ENCODE measurements at places on chromosomes 3 and 15.

- DNase-seq: no peak
Observed at GRCh38 chr3:111311709-111312235, 230.2 kb upstream of the CD96 start.

- no peak for DNase-seq
Observed at GRCh38 chr15:56042031-56042430, 48.6 kb upstream of the NEDD4 start.

GRCh38 chr3:61868499-61868898, 307.1 kb downstream of the PTPRG start:
- no peak for DNase-seq

DNA sequence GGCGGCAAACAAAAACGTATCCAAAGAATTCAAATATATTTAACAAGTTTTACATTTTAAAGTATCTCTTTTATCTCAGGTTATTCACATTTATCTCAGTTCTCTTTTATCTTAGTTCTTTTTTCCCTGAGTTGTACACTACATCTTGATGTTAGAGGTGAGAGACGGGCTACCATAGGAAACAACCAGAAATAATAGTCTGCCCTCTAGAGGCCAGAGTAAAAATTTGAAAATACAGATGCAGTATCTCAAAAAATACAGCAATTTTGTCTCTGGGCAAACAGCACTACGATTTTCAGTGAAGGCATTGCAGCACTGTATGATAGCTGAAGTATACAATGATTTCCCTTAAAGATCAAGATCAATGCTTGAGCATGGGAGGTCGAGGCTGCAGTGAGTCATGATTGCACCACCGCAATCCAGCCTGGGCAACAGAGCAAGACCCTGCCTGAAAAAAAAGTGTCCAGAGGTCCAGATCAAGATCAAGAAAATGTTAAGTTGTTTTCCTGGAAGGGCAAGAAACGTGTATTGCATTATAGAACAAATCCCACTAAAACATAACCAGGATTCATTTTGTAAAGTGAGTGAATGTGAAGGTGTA, 82.6 kb upstream of the ATP11B start:
- no peak for DNase-seq

DNA sequence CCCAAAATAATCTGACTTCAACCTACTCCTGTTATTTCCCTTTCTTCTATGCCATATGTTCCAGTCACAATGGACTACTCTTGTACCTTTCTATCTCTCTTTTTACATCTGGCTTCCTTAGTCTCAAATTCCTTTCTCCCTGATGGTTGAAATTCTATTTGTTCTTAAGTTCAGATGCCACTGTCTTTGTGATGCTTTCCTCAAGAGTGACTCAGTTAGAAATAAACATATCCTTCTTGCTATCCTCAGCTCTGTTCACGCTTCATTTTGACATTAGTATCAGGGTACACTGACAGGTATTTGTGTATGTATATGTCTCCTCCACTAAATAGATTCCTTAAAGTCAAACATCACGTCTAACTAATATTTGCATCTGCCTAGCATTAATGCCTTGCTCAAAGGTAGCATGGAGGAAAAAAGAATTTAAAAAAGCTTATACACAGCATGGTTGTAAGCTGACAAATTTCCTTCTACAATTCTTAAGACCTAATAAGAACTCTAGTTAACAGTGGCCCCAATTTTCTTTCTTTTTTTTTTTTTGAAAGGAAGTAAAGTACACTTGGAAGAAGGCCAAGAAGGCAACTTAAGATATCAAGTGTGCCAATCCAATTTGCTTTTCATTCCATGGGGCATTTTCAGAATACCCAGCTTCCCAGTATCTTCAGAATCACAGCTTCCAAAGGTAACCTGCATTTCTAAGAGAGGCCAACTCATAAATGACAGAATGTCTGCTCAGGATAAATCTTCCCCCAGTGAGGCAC, 58.0 kb downstream of the CHAC1 start:
- DNase-seq: no peak

DNA sequence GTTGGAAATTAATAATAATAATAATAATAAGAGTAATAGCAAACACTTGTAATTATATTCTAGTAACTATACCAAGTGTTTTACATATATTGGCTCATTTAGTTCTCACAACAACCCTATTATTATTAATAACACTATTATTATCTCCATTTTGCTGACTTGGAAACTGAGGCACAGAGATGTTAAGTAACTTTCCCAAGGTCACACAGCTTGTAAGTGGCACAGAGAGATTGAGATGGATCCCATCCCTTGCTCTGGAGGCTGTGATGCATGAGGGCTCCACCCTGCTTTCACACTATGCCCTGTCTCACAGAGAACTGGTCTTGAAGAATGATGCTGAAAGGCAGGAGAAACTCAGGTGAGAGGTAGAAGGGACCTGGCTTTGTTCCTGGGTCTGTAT, 31.9 kb downstream of the TRIM42 start:
- no peak for DNase-seq

GRCh38 chr3:23533596-23533995, 272.2 kb upstream of the UBE2E1 start:
- no peak for DNase-seq

- no peak for DNase-seq
Observed at GRCh38 chr3:131712662-131713061, 209.9 kb upstream of the MRPL3 start.

- DNase-seq: no peak
Observed at GRCh38 chr15:79067072-79067833, 23.3 kb downstream of the RASGRF1 start.

DNA sequence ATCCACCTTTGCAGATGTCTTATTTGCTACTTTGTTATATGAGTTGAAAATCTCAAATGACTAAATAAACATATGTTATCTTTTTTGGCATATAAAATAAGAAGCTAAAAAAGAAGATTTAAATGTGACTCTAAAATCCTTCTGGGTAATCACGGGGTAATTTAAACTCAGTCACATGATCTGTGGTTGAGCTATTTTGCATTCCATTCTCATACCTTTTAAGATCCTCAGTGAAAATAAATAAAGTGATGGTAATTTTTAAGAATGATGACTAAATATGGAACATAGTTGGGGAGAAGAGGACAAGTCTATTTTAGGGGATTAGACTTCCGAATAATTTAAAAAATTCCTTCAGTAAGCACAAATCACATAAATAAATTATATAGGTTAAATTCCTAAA, 1076.8 kb downstream of the TUSC7 start:
- DNase-seq: no peak

DNA sequence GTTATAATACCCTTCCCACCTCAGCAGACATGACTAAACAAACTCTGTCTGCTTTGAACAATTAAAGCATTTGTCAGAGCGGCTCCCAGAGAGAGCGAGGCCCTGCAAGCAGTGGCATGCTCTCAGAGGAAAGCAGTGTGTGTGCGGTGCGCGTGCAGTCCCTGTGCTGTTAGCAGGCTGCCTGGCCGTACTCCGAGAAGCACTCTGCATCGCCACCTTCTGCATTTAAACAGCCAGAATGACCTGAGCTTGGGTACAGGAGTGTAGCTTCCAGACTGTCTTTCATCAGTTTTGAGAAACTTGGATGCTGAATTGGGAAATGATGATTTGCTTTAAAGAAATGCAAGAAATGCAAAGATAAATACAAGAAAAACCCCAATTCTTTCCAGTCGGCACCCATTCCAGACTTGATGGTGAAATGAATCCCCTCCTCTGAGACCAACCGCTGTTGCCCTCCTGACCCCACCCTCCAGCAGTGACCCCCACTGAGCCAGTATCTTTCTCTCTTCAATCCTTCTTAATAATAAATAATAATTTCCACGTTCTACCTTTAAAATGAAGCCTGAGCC, 113.5 kb downstream of the VGLL4 start:
- no peak for DNase-seq

DNA sequence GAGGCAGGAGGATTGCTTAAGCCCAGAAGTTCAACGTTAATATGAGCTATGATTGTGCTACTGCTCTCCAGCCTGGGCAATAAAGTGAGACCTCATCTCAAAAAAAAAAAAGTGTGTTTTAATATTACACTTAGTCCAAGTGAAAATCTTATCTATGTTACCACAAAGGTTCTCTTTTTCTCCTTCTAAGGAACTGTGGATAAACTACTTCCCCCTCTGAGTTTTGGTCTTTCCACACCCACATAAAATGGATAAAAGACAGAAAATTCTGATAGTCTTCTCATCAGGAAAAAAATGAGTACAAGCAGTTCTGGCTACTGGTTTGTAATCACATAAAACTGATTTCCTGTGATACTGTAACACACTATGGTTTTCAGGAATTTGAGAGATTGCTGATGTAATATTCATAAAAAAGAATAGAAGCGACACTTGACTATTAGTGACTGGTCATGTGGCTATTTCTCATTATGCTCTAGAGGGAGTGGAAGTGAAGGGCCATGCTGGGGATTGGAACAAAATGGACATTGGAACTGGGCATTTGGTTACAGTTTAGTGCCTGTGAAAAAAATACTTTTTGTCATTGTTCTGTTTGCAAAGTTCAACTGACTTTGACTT, 68.2 kb downstream of the RYR3 start:
- no peak for DNase-seq

GRCh38 chr15:50095938-50096821, 22.9 kb downstream of the ATP8B4 start:
- DNase-seq: no peak

GRCh38 chr3:99418709-99419108, 219.7 kb upstream of the COL8A1 start:
- DNase-seq: no peak

GRCh38 chr3:28836199-28836598, 444.7 kb upstream of the RBMS3 start:
- DNase-seq: no peak

DNA sequence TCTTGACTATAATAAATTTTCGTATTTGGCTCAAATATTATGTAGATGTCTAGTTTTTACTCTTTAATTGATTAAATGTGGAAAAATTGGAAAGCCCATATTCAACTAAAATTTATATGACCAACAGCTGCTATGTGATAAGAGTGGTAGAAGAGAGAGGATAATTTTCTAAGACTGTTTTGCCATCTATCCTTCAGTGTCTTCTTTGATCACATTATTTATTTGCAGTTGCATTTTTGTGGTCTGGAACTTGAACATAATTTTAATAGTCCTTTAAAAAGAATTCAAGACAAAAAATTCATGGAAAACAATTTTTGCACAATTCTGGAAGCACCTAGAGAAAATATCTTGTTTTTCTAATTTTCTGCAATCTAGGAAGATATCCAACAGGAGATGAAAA, 213.3 kb upstream of the THBS1 start:
- DNase-seq: no peak

GRCh38 chr3:120555657-120556509, 40.3 kb upstream of the NDUFB4 start:
- no peak for DNase-seq

Measured in activated T-helper 1 cell treated with Interleukin-2 at 50 U/mL for 16 hours (primary cell).